ENCODE measurements at places on chromosomes 13 and 19. TPM values are rescaled to one million over a fixed set of nuclear protein-coding genes. Genes with fewer than 3 reads are reported as not detected.

The GAS6 gene
- total RNA-seq: 213 TPM

The RNF225 gene
- total RNA-seq: 0.31 TPM

The PSG7 gene
- not detected for total RNA-seq

The SIGLEC6 gene
- total RNA-seq: not detected

The ZNF547 gene
- total RNA-seq: 0.62 TPM

The ZSCAN5B gene
- total RNA-seq: not detected

The PLPP2 gene
- total RNA-seq: 6.6 TPM

The SOX1 gene
- not detected for total RNA-seq

The ZNF211 gene
- 4.6 TPM for total RNA-seq

The MFSD12 gene
- total RNA-seq: 46.5 TPM

The MTMR6 gene
- 20.3 TPM for total RNA-seq
